BJ (cell line): ENCODE measurements at places on chromosomes 5 and 9.

DNA sequence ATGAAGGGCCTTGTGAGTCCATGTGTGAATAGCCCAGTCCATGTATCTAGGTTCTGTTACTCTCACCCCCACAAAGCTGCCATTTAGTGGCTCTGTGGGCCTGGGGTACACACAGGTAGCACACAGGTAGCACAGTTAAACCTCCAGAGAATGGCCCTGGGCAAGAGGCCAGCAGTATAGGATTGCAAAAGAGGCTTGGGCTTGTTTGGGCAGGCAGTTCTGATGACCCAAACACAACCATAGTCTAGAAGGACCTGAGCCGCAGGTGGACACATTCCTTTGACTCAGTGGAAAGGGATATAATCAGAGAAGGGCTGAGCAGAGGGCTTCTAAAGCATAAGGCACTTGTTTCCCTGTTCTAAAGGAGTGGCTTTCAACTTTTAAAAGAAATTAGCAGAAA lies 326.8 kb upstream of the SGCD start:
- DNase-seq = no peak

GRCh38 chr9:115200711-115201505 lies 83.0 kb upstream of the TNC start:
- DNase-seq = peak; percentile 66

GRCh38 chr5:13278811-13279210 lies 665.7 kb downstream of the DNAH5 start:
- no peak for DNase-seq

DNA sequence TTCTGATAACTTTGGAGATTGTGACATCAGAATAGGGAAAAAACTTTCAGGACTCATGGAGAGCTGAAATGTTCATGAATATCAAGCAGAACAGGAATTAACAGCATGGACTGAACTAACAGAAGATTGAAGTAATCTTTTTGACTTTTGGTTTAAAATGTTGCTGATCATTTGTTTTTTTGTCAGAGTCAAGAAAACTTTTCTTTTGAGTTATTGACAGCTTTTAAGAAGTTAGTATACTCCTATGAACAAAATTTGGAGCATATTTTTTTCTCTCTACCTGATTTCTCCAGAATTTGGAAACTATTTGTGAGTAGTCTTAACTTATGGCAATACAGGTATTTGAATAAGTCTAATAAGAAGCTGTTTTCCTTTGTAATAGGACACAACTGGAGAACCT lies 244.3 kb upstream of the KLF9 start:
- no peak for DNase-seq
